ENCODE measurements at places on chromosomes 12 and 14. TPM values are rescaled to one million over a fixed set of nuclear protein-coding genes. Genes with fewer than 3 reads are reported as not detected.

SLC5A8 gene
- total RNA-seq: not detected

NPAS3 gene
- total RNA-seq: 5.6 TPM

PRH2 gene
- 0.48 TPM for total RNA-seq

TAS2R42 gene
- not detected for total RNA-seq

PTPRR gene
- total RNA-seq: not detected

FOXA1 gene
- 2.1 TPM for total RNA-seq

PPFIA2 gene
- not detected for total RNA-seq

PPM1H gene
- total RNA-seq: 0.08 TPM

FGD4 gene
- total RNA-seq: 6.7 TPM

Measured in epithelial cell of alveolus of lung (primary cell).